AG04450 (cell line): ENCODE measurements at places on chromosomes 5 and 9. TPM values are rescaled to one million over a fixed set of nuclear protein-coding genes. Genes with fewer than 3 reads are reported as not detected.

The PRR16 gene
- 26.8 and 27.2 TPM in 2 replicates for polyA plus RNA-seq

The OR5C1 gene
- polyA plus RNA-seq: not detected in 2 replicates

The MIER3 gene
- 14.0 and 19.4 TPM in 2 replicates for polyA plus RNA-seq

The TXNDC8 gene
- not detected in 2 replicates for polyA plus RNA-seq

The PFN3 gene
- not detected in 2 replicates for polyA plus RNA-seq

The ACSL6 gene
- not detected in 2 replicates for polyA plus RNA-seq

GRCh38 chr5:101878190-101878589 is 417.9 kb downstream of the SLCO4C1 start:
- no peak for DNase-seq

GRCh38 chr5:33148076-33148513 is 292.7 kb upstream of the TARS1 start:
- peak; percentile 65 for DNase-seq

GRCh38 chr5:66642538-66642937 is 46.3 kb downstream of the MAST4 start:
- DNase-seq: no peak

GRCh38 chr9:137648396-137648795 is 29.6 kb downstream of the EHMT1 start:
- no peak for DNase-seq
